ENCODE measurements at places on chromosomes 3 and 15.
A peak's percentile ranks its signal among the peaks of the same experiment; 100 is the strongest.

DNA sequence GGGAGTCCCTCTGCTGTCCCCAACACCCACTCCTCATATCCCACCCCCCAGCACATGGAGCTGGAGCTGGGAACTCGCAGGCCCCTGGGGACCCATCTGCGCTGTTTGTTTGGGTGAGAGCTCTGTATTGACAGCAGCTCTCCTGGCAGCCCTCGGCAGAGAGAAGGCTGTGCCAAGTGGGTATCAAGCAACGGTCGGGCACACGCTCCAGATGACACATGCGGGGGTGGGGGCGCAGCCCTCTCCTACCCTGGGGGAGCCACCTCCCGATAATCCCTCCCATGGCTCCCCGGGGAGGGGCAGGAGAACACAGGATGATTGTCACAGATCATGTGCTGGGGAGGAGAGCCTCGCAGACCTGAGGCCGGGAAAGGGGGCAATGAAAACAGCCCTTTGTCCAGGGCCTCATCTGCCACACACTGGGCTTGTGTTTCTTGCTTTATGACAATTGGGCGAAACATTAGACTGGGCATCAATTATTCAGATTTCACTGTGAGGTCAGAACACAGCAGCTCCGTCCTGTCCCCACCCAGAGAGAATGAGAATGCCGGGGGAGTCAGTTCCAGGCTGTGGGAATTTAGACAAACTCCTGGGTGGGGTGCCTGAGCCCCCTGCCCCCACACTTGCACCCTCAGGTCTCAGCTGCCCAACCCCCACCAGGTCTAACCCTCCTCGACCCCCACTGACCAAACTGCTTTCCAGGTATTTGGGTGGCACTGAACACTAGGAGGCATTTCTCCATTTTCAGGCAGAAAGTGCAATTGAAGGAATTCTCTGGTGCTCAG lies 46.4 kb upstream of the KLF13 start:
- no peak for DNase-seq

GRCh38 chr15:38528294-38528693 lies 36.3 kb downstream of the RASGRP1 start:
- DNase-seq, result no peak

DNA sequence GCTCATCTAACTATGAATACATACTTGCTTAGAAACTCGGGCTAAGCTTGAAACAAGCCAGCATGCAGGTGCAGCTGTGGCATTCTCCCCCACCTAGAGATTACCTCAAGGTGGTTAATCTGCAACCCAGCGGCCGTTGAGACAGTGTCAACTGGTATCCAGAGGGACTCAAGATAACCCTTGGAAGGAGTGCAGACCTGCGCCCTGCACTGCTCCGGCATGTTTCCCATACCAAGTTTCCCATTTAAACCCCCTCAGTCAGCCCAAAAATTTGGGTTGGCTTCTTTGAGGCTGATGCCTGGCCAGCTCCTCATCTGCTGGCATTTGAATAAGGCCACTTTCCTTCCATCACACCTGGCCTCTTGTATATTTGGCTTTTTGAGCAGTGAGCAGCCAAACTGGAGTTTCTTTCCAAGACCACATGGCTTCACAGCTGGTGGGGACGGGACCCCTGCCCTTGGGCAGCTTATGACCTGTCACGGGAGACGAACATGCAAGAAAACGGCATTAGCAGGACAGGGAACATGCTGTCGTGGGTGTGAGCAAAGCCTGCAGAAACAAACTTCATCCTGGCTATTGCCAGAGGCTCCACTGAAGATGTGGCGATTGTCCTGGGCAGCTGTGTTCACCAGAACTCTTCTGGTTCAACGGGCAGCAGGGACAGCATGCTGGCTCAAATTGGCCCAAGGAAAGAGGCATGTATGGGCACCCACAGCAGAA lies 98.2 kb downstream of the PLXNA1 start:
- DNase-seq, result no peak

GRCh38 chr3:108150200-108150599 lies 59.4 kb upstream of the CD47 start:
- no peak for DNase-seq

DNA sequence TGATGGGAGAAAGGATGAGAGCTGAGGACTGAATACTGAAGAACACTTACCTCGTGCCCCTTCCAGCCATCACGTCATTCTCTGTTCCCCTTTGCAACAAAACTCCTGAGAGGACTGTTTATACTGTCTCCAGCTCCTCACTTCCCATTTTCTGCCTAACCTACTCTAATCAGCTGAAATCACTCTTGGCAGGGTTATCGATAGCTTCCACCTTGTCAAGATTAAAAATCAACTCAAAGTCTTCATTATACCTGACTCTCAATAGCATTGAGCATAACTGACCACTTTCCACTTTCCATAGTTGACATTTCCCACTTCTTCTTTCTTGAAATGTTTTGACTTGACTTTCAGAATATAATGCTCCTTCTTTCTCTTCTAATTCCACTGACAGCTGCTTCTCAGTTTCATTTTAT lies 4.3 kb downstream of the BTBD1 start:
- no peak for DNase-seq

GRCh38 chr3:152719264-152719663 lies 115.7 kb upstream of the P2RY1 start:
- DNase-seq, result peak; percentile 28

DNA sequence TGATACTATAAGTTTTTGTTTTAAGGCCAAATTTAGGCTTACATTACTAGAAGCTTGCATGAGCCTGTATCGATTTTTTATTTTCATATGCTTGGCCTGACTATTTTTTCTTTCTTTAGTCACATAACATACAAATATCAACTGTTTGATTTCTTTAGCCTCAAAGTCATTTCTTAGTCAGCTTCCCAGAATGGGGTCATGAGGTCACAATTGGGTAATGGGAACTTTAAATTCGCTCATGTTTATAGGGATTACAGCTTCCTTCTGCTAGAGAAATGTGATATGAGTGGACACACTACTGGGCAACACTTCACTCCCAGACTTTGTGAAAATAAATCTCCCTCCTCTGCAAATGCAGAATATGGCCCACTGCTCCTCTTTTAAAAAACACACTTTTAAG lies 9.1 kb upstream of the TIPARP start:
- no peak for DNase-seq

DNA sequence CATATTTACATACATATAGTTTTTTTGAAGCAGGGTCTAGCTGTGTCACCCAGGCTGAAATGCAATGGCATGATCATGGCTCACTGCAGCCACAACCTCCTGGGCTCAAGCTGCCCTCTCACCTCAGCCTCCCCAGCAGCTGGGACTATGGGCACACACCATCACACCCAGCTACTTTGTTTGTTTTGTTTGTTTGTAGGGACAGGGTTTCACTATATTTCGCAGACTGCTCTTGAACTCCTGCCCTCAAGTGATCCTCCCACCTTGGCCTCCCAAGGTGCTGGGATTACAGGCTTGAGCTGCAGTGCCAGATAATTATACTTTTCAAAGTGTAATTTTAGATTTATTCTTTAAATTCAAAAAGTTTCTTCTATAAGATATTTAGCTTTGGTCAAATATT lies 10.2 kb downstream of the GTF2A2 start:
- no peak for DNase-seq

DNA sequence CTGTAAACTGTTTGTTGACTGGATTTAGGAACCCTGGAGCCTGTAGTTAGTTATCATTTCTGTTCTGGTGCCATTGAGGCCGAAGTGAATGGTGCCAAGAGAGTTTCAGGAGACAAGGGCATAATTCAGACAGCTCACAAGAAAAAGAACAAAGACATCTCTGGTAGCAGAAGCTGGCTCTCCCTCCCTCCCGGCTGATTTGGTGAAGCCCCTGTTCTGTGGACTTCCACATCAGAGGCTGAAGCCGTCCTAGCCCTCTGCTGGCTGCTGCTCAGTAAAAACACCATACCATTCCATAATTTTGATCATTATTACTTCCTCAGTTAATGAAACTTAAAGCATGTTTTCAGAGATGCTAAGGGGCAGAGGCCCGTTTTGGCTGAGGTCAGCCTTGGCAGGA lies 381.2 kb upstream of the WNT5A start:
- DNase-seq, result no peak

- DNase-seq, result no peak
Measured at GRCh38 chr3:30934208-30934550, 39.7 kb upstream of the GADL1 start.

DNA sequence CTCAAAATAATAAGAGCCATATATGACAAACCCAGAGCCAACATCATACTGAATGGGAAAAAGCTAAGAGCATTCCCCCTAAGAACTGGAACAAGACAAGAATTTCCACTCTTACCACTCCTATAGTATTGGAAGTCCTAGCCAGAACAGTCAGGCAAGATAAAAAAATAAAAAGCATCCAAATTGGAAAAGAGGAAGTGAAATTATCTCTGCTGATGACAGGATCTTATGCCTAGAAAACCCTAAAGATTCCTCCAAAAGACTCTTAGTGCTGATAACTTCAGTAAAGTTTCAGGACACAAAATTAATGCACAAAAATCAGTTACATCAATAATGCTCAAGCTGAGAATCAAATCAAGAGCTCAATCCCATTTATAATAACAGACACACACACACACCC lies 45.9 kb upstream of the SLC2A2 start:
- no peak for DNase-seq

DNA sequence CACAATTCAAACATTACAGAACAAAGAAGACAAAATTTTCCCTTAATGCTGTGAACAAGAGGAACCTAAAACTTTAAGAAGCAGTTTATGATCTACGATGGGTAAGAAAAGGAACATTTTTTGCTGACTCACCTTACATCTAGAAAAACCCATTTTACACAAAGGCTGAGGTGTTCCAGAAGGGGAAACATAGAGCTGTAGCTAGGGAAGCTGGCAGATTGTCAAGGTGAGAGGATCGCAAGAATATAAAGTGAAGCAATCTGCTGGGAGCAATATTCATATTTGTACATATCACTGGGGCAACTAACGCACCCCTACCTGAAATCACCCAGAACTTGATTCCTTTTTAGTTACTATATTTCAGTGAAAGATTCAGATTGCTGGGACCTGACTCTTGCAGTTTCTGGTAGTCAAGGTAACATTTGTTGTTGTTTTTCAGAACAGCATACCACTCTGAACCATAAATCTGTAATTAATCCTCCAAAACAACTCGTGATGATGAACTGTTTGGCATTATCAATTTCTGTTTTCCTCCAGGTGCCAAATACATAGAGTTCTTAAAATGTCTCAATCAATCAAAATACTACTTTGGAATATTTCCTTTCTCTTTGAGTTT lies 184.1 kb upstream of the LRRC3B start:
- no peak for DNase-seq

DNA sequence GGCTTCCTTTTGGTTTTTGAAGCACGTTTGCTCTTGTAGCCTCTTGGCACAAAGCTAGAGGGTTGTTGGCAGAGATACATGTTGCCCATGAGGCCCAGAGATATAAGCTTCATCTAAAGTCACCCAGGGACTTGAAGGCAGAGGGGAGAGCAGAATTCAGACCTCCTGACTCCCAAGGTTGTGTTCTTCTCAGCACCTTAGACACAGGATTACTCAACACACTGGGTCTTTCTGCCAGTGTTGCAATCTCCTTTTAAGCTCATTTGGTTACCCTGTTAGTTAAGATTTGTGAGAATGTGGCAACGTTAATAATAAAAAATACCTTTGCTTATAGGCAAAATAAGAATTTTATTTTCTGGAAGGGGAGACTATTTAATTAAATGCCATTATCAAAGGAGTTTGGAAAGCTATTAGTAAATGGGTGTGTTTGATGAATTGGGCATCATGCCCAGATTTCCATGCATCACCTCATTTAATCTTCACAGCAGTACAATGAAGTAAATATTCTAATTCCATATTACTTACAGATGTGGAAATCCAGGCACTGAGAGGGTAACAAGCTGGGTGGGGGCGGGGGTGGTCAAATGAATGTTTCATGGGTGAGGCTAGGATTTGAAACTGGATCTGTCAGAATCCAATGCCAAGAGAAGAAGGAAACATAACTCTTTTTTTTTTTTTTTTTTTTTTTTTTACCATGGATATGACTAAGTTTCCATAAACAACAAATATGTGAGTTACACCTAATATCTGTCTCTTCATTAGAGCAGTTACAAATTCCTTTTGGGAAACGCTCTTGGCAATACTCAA lies 183.3 kb downstream of the NR1D2 start:
- peak; percentile 83 for DNase-seq

- DNase-seq, result peak; percentile 80
Measured at GRCh38 chr15:45637552-45638033, 2.8 kb downstream of the SQOR start.

GRCh38 chr15:25236861-25237155 lies 202.0 kb downstream of the UBE3A start:
- DNase-seq, result no peak

GRCh38 chr3:21310891-21311290 lies 440.1 kb downstream of the ZNF385D start:
- DNase-seq, result no peak

DNA sequence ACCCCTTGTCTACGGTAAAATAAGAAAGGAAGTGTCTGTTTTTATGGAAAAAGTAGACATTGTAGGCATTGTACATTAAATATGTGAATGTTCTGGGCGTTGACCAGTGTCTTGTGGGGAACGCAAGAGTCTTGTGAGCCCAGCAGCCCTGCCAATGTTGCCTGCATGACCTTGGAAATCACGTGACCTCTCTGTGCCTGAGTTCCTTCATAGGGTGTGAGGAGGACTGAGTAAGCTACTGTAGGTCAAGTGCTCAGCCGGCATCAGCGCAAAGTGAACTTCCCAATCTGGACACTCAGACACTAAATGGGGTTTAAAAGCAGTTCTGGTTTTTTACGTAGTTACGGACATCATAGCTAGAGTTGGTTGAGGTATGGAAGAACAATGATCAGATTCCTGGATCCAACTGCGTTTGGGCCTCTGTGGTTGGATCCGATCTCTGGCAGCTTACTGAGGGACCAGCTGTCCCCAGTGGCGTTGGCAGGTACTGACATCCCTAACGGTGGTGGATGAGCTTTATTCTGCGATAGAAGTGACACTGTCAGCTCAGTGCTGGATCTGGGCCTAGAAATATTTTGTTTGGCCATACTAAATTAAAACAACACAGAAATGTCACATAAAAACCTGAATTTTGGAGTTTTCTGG lies 63.8 kb downstream of the SPSB4 start:
- no peak for DNase-seq

- no peak for DNase-seq
Measured at GRCh38 chr15:79635149-79635771, 203.1 kb downstream of the MINAR1 start.

DNA sequence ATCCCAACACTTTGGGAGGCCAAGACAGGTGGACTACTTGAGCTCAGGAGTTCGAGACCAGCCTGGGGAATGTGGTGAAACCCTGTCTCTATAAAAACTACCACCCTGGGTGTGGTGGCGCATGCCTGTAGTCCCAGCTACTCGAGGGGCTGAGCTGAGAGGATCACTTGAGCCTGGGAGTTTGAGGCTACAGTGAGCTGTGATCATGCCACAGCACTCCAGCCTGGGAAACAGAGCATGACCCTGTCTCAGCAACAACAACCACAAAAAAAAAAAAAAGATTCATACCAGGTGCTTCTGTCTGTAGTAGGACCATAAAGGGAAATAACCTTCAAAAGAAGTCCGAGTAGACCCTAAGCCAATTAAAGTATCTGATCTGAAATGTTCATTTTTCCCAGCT lies 94.5 kb downstream of the SERPINI1 start:
- DNase-seq, result no peak

GRCh38 chr15:47746516-47746915 lies 29.2 kb downstream of the SEMA6D start:
- no peak for DNase-seq

GRCh38 chr3:174957081-174957480 lies 97.9 kb downstream of the NAALADL2 start:
- no peak for DNase-seq

Data from fibroblast of skin of left quadriceps (primary cell).